NCI-H187 treated with DMSO at 0.1 percent for 48 hours (cell line): ENCODE measurements at places on chromosomes 2 and 18.
A peak's percentile ranks its signal among the peaks of the same experiment; 100 is the strongest.

- no peak for DNase-seq
Observed at GRCh38 chr2:8743261-8743660, 61.4 kb downstream of the ID2 start.

DNA sequence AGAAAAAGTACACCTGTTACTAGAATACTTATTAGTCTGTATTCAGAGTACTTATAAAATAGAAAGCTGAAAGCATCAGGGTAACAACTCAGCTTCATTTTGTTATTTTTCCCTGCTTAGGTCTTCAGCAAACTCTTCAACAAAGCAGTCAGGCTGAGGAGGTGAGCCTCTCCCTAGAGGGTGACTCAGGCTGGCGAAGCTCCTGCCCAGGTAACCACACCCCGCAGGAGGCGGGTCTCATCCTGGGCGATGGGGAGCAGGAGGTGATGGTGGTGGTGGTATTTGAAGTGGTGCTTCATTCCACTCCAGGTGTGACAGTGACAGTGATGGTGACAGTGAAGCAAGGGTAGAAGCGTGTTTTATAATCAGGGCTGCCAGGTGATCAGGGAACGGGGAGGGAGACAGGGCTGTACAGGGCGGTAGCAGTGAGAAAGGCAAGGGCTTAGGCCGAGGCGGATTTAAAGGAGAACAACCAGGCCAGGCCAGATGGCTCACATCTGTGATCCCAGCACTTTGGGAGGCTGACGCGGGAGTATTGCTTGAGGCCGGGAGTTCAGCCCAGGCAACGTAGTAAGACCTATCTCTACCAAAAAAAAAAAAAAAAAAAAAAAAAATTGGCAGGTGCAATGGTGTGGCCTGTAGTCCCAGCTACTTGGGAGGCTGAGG lies 127.1 kb downstream of the SOCS6 start:
- DNase-seq: peak; percentile 93

DNA sequence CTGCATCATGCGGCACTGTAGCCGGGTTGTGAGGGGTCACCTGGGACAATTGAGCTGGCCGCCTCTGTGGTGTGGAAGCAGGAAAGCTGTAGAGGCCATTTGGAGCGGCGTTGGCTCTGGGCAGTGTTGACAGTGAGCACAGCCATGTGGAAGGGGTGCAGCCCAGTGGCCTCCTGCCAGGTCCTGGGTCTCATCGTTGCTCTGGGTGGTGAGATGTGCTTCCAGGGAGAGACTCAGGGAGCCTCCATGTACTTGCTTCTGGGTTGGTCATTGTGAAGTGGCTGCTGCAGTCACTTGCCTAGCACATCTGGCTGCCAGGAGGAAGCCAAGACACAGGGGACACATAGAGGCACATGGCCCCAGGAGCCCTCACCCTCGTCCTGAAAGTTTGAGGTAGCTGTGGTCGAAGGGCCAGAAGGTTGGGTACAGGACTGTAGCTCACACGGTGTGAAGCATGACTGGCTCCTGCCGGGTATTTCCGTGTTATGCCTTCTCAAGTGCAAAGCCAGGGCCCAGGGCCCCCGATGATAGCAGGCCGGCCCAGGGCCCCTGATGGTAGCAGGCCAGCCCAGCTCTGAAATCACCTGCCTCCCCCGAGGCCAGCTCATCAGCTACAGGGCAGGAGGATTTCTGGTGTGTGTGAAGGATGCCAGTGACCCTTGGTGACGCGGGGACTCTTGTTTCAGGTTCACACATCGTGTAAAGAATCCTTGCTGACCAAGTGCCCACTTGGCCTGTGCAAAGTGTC lies 82.6 kb downstream of the DGKD start:
- DNase-seq: no peak

DNA sequence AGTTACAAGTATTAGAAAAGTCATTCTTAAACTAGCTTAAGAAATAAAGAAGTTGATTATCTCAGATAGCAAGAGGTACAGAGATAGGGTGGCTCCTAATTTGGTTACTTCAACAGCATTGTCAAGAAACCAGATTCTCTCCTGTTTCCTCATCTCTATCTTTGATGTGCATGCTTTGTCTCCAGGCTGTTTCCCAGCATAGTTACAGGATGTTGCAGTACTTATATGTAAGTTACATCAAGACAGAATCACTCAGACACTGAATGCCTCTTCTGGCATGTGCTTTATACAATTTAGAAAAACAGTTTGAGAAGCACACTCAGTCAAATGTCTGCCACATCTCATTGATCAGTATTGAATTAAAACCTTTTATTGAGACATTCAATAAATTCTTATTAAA lies 189.5 kb upstream of the UBE2E3 start:
- no peak for DNase-seq
